ENCODE measurements at places on chromosomes 16 and 17.

GRCh38 chr17:49218941-49219913, 8.7 kb downstream of the ABI3 start:
- DNase-seq, result no peak

DNA sequence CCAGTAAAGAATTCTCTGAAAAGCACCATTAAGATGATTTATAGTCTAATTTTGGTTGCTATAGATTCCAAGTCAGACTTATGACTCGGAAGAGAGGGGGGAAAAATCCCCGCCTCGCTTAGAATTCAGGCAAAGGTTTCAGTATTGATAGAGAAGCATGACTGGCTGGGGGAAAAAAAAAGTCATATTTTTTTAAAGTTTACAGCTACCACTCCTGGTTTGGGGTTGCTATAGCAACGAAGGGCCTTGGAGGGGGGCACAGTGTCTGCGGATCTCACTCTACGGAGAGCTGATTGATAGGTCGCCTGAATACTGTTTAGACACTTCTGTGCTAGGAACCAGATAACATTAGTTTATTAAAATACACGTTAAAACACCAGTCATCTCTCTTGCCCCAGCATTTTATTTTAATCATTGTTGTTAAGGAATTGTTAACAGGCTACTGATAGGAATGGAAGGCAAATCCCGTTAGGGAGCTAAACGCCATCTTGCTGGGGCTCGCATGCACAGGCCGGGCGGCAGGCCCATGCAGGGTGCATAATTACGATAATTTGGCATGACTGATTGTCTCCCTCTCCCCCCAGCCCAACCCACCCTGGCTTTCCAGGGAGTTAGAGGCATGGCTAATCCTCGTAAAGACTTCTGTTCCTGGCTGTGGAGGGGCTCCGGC, 380.0 kb upstream of the XYLT1 start:
- no peak for DNase-seq

- peak; percentile 22 for DNase-seq
These were observed 134.8 kb downstream of the HS3ST2 start for GRCh38 chr16:22948603-22949368.

GRCh38 chr16:78100112-78100467, 636 bp downstream of the WWOX start:
- DNase-seq, result no peak

GRCh38 chr17:49180303-49180702, 30.1 kb downstream of the GNGT2 start:
- DNase-seq, result peak; percentile 7

DNA sequence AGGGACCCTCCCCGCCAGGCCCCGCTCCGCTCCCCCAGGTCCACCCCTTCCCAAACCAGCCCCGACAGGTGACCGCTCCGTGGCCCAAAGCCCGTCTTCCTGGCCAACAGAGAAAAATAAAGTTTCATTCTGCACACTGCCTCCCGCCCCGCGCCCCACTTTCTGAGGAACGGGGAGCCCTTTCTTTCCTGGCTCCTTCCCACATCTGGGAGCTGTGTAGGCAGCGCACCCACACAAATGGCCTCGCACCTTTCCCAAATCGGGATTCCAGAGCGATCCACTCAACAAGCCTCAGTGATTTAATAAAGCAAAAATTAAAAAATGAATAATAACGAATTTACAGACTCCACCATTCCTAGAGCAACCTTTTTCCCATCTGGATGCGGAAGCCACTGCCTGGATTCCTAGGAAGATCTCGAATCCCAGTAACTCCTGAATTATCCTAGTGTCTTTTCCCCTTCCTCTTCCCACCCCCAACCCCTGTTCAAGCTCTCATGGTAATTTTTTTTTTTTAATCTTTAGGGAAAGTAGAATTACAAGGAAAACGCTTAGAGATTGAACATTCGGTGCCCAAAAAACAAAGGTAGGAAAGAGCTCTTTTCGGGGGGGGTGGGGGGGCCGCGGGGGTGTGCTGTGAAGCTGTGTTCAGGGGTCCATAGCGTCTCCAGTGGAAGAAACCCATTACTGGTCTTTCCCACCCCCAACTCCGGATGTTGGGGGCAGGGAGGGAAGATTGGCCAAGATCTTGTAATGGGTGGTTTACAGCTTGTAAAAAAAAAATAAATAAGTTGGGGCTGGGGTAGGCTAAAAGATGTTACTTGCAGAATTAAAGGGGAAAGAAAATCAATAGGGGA, 1.6 kb downstream of the IGF2BP1 start:
- DNase-seq, result no peak

DNA sequence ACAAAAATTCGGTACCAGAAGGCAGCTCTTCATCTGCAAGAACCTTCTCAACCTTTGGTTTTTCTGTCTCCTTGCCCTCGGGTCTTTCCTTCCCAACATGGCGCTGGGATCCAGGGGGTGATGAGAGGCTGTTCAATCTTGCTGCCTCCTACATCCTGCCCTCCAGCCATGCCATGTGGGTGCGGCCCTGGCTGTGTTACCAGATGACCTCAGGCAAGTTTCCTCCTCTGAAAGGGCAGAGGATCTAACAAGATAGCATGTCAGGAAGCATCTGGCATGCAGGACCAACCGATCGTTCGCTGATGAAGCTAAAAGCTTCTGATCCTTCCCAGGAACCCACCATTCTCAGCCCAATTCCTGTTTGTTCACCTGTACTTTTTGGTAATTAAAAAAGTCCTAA, 36.8 kb upstream of the BCAR1 start:
- DNase-seq, result peak; percentile 89

- no peak for DNase-seq
These were observed 92.0 kb upstream of the CDH5 start for GRCh38 chr16:66274335-66275110.

- no peak for DNase-seq
These were observed 19.0 kb downstream of the ADAD2 start for GRCh38 chr16:84209989-84210388.

DNA sequence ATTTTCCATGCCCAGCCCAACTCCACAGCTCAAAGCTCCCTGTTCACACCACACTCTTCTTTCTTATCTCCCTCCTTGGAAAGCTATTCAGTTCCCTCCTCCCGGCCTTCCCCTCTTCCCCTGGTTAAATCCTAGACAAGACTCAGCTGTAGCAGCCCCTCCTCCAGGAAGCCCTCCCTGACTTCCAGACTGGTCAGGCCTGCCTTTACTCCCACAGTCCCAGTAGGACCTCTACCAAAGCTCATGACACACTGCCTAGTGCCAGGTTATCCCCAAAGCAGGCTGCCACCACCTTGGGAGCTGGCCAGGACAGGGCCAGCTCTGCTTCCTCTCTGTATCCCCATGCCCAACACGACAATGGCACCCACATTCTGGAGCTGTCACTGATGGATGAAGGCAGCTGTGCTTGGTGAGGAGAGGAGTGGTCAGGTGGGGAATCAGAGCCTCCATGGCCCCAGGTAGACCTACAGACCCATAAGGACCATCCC, 50.0 kb downstream of the BEAN1 start:
- no peak for DNase-seq

DNA sequence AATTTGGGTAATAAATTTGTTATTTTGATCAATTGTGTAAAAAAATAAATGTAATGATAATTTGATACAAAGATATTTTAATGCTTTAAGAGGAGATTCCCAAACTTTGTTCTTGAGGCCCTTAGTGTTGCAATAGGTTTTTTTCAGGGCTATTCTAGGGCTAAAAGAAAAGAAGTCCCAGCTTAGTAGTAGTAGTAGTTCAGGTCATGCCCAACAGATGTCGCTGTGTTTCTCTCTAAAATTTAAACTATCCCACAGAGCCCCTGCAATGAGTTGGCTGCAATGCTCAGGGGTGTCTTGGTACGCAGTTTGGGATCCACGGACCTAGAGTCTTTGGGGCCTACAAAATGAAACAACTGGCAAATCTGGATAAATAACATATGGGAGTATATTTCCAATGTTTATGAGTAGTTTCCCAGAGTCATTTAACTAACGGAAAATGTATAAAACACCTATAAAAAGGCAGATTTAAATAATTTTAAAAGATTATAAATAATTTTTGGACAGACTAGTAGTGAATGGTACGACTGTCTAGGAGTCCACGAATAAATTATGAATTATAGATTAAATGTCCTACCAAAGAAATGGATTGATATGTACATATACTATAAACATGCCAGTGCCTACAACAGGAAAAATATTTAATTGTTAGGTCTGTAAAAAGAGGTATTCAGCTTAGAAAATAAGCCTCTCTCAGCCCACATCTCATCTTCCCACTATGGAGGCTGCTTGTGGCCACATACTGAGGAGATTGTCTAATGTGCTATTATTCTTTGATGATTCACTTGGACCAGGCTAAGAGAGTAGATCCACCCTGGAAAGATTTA, 228.5 kb upstream of the PMFBP1 start:
- DNase-seq, result peak; percentile 20

- no peak for DNase-seq
These were observed 946 bp upstream of the TMEM256 start for GRCh38 chr17:7404737-7405349.

DNA sequence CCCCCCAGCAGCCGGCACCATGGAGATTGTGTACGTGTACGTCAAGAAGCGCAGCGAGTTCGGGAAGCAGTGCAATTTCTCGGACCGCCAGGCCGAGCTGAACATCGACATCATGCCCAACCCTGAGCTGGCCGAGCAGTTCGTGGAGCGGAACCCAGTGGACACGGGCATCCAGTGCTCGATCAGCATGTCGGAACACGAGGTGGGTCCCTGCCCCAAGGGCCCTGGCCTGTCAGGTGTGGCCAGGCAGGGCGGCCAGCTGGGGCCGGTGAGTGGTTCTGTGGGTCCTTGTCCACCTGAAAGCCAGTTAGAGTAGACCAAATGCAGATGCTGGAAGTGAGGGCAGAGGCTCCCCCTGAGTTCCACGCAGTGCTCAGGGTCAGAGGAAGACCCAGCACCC, 7.8 kb downstream of the DNAI2 start:
- DNase-seq, result no peak

- DNase-seq, result no peak
These were observed 140.6 kb downstream of the IRF8 start for GRCh38 chr16:86039606-86040005.

GRCh38 chr17:21001111-21001812, 41.5 kb downstream of the USP22 start:
- DNase-seq, result no peak

GRCh38 chr17:10071141-10071540, 127.3 kb downstream of the GAS7 start:
- DNase-seq, result no peak

DNA sequence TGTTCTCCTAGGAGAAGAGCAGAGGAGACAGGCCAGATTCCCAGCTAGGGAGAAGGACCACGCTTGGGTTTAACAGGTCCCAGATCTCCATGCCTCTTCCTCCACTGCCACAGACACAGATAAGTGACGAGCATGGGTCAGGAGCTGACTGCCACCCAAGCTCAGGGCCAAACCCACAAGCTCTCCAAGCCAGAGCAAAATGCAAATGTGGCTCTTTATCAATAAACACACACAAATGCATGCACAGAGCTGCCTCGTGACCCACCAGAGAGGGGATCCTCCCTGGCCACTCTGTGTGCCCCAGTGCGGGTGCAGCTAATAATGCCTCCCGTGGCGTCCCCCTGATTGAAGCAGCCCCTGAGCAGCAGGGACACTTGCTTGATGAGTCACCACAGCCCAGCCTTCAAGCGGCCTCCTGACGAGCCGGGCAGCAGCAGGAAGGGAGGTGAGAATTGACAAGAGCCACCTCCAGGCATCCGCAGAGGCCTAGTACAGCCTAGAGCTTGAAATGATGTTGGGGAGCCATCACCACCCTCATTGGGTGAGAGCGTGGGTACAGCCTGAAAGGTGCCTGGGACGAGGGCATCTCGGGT, 143.9 kb downstream of the CCDC182 start:
- DNase-seq, result no peak

DNA sequence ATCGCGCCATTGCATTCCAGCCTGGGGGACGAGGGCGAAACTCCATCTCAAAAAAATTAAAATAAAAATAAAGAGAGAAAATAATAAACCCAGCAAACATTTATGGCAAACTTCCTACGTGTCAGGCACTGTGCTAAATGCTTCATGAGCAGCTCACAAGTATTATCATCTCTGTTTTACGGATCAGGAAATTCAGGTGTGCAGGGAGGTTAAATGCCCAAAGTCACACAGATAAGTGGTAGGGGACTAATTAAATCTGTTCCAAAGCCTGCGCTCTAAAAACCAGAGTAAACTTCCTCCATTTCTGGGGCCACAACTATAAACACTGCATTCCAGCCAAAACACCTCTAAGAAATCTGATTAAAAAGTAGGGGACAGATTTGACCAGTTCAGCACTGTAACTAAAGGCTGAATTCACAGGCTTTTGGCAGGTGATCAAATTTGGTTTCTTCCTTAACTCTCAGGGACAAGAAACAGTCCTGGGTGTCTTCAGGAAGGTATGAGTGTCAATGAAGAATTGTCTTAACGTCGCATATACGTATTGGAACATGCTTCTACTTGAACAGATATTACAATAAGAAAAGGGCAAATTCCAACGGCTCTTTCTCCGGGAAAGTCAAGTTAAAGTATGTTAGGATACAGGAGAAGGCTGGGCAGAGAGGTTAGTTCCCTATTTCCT, 996 bp downstream of the STRADA start:
- no peak for DNase-seq

DNA sequence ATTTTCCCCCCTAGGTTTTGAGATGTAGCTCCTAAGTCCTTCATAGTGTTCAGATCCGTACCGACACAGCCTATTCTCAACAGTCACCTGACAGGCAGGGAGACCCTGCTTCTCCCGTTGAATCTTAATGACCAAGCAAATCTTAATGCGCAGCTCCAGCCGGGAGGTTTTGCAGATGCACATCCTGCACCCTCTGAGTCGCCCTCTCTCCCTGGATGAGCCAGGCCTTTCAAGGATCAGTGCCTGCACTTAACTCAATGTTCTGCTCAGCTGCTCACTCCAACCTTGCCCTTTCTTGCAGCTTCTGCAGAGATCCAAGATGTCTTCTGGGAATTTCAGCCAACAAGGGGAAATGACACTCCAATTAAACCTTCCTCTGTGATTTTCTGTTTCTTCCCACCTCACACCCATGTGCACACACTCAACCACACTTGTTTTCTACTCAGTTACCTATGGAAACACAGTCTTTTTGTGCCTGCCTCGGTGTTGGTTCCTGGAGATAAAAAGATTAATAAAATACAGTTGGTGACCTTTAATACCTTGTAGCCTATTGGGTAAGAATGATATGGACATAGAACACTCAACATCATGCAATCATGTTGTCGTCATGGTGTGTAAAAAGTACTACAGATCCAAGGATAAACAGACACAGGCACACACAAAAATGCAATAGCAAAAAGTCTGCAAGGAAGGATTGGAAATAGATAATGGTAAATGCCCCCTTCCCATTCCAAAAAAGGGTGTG, 76.9 kb upstream of the DYNLRB2 start:
- no peak for DNase-seq

- DNase-seq, result no peak
These were observed 10.3 kb downstream of the HOXB4 start for GRCh38 chr17:48567646-48568354.

GRCh38 chr17:79842656-79843473, 3.6 kb upstream of the CBX4 start:
- no peak for DNase-seq

GRCh38 chr17:14095631-14096030, 26.3 kb downstream of the COX10 start:
- DNase-seq, result no peak

DNA sequence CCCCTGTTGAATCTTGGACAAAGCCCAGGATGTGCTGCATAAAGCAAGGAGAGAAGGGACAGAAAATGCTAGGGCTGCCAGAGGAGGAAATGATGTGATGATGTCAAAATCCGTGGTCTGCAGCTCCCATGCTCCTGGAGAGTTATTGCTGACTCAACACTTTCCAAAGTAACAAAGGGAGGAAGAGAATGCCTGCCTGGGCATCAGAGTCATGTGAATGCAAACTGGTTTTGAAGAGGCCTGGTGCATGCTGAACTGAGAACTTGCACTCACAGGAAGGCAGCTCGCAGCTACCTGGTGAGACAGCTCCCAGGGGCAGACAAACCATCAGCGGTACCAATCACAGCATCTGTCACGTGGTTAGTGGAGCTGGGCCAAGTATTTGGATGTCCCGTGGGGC, 2.8 kb downstream of the MARVELD3 start:
- no peak for DNase-seq

All from CMK (cell line).